Putamen (tissue), 1 donor: ENCODE measurements at places on chromosomes 1 and 21.

GRCh38 chr21:29711236-29711635, 228.6 kb downstream of the GRIK1 start:
- DNase-seq: no peak

GRCh38 chr1:203711251-203712007, 53.6 kb upstream of the LAX1 start:
- DNase-seq: no peak

DNA sequence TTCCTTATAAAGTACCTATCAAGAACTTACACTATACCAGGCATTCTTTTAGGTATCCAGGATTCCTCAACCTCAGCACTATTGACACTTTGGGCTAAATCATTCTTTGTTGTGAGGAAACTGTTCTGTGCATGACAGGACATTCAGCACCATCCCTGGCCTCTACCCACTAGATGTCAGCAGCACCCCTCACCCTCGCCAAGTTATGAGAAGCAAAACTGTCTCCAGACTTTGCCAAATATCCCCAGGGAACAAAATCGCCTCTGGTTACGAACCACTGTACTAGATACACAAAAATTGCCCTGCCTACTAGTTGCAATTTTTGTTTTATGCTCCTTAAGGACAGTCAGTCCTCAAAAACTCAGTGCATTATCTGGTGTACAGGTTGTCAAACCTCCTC, 35.7 kb downstream of the PALMD start:
- no peak for DNase-seq

DNA sequence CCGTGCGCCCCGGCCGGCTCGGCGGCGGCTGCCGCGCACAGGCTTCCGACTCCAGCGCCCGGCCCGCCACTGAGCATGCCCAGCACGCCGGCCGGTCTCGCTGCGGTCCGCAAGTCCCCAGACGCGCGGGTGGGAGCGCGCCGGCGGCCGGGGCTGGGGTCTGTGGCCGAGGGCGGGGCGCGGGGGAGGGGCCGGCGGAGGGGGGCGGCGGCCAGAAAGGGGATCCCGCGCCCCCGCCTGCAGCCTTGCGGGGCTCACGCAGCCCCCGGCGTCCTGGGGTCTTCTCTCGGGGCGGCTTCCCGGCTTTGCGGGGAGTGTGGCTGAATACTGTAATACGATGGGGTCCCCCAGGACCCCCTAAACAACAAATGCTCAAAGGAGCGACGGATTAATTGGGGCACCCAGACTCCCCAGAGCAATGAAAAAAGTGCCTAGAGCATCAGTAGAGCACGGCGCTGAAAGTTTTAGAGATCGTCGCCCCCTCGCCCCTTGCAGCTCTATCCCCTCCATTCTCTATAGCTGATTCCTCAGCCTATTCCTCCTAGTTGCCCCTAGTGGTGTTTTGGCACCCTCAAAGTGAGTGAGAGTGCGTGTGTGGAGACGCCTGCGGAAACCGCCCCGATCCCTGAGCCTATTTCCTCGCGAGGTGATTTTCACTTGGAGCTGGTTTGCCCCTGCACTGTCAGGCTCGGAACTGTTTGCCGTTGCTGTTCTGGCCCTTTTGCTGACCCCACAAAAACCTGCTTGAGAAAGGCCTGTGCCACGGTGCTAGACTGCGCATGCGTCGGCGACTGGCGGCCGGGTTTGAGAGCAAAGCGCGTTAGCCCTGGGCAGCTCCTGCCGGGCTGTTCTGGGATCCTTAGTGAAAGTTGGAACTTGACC, at the start of gene VAV3:
Gene VAV3 (minus strand): TSS at position 71 of the 882 bp plus-strand sequence. CDS start 311 bp downstream, outside the sequence.
- DNase-seq: peak; percentile 67

DNA sequence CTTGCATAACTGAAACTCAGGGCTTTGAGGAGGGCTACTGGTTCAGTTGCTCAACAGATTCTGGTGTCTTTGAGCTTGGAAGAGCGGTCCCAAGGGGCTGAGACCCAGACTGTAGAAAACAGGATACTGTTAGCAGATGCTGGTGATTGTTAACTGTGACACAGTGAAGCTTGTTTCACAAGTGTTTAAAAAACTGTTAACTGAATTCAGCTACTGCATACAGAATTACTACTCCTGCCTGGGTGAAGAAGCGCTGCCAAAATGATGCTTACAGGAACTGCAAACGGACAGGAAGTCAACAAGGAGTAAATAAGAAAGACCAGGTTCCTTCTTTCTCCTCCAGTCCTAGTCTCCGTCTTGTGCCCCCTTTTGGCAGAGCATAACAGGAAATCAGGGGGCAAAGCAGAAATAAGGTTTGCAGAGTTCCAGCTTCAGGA, 195.3 kb upstream of the USP25 start:
- DNase-seq: no peak

DNA sequence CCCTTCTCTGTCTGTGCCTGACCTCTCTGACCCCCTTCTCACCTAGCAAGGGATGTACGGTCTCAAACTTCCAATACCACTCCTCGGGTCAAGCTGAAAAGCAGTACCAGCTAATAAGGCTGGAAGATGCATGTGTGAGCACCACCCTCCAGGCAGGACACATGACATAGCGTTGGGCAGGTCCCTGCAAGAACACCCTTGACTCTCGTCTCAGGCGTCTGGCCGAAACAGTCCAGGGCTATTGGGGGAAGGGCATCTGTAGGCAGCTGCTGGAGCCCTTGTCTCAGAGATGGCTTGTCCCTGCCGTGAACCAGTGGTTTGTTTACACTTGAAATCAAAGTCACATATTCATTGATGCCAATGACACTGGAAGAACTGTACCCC, 56.5 kb downstream of the CD46 start:
- no peak for DNase-seq

GRCh38 chr1:111275780-111276433, 14.7 kb upstream of the CHIA start:
- DNase-seq: no peak
